ENCODE measurements at places on chromosomes 7 and 10. TPM values are rescaled to one million over a fixed set of nuclear protein-coding genes. Genes with fewer than 3 reads are reported as not detected.

Gene FGFBP3
- total RNA-seq: 0.59 TPM

Gene NT5C3A
- 42.3 TPM for total RNA-seq

Gene DRGX
- total RNA-seq: not detected

Gene ZNF503
- 7.6 TPM for total RNA-seq

Gene TWIST1
- 99.5 TPM for total RNA-seq

Gene RELN
- 9.8 TPM for total RNA-seq

Gene GPR146
- 24.1 TPM for total RNA-seq

Gene KIFBP
- total RNA-seq: 28.2 TPM

Gene VAX1
- total RNA-seq: not detected

Gene CNNM1
- total RNA-seq: 0.64 TPM

Gene ADCY1
- 2.5 TPM for total RNA-seq

Gene CYP2E1
- total RNA-seq: 0.96 TPM

Gene RBM20
- 1.6 TPM for total RNA-seq

Gene CADPS2
- 66.5 TPM for total RNA-seq

Gene TMEM130
- total RNA-seq: 1.3 TPM

Gene CFAP46
- total RNA-seq: 0.73 TPM

Gene ZNF789
- total RNA-seq: 12.3 TPM

Gene TEX47
- not detected for total RNA-seq

Gene GSTO1
- 81.6 TPM for total RNA-seq

Gene SLC16A9
- total RNA-seq: 0.33 TPM

Gene DLD
- 58.3 TPM for total RNA-seq

Gene ACSM6
- total RNA-seq: 0.66 TPM

Measured in breast epithelium (tissue), 4 donors.